ENCODE measurements at places on chromosomes 1 and 21.

DNA sequence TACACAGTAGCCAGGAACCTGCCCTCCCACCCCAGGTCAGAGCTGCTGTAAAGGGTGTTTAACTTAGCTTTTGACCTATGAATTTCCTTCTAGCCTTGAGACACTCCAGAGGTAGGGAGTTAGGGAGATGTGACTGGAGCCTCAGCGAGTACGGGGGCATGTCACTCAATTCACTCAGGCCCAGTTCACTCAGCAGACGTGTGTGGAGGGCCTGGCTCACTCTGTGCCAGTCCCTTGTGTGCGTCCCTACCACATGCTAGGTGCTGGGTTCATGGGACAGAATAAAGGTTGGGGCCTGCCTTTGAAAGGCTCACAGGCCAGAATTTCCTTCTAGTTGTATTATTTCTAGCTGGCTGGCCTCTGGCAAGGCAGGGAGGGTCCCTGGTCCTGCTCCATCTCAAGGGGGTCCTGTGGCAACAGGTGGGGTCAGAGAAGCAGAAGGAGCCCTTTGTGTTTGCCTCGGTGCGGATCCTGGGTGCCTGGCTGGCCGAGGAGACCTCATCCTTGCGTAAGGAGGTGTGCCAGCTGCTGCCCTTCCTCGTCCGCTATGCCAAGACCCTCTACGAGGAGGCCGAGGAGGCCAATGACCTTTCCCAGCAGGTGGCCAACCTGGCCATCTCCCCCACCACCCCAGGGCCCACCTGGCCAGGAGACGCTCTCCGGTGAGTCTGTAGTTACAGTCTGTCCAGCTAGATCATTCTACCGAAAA, 4.5 kb downstream of the NCDN start:
- no peak for DNase-seq

DNA sequence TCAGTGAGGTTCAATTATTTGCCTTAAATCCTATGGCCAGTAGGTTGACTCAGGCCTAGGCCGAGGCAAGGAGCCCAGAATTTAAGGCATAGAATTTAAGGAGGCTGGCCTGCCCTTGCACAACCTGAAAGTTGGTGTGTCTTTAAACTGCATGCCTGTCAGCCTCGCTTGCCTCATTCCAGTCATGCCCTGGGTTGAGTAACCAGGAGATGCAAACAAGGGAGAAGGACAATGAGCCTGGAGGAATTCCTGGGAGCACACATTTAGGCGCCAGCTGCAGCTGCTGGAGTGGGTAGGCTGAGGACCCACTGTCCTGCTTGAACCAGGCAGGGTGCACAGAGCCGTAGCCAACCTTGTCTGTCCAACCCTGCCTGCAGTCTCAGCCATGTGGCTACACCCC, 11.7 kb downstream of the CD2 start:
- no peak for DNase-seq

DNA sequence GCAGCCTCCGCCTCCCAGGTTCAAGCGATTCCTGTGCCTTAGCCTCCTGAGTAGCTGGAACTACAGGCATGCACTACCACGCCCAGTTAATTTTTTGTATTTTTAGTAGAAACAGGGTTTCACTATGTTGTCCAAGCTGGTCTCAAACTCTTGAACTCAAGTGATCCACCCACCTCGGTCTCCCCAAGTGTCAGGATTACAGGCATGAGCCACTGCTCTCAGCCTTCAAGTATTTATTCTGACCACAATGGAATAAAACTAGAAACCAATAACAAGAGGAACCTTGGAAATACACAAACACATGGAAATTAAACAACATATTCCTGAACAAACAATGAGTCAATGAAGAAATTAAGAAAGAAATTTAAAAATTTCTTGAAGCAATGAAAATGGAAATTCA, 32.7 kb upstream of the DR1 start:
- no peak for DNase-seq

- no peak for DNase-seq
Measured at GRCh38 chr1:22108339-22109105, 34.4 kb downstream of the WNT4 start.

GRCh38 chr1:203589171-203589570, 37.5 kb upstream of the ATP2B4 start:
- no peak for DNase-seq

DNA sequence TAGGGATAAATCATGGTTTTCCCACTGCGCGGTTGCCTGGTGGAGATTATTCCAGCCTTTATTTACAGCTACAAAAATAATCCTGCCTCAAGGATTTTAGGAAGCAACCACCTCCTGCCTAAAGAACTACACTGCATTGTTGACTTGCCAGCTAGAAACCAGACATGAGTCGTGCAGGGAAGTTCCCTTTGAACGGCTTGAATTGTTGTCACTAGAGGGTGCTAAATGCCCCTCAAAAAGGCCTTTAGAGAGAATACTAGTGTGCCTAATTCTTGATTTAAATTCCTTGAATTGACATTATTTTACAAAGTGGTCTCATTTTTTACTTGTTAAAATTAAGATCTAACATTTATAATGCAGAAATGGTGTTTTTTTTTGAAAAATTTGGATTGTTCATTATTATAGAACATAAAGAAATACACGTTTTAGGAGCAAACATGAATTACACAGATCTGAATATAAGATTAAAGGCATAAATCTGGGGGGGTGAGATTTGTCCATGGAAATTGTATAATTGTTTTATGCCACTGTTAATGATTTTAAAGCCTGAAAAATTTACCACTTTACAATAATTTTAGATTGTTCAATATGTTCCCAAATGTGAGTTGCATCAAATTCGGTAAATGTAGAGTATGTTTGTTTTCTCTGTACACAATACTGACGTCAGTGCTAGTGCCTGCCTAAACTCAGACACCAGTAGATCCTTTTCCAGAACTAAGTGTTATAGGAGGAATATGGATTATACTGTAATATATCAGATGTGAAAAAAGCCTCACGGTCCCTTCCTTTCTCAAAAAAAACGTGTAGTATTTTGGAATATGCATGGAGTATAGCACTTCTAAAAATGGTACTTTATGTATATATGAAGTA, 7.6 kb upstream of the ERG start:
- peak; percentile 46 for DNase-seq

DNA sequence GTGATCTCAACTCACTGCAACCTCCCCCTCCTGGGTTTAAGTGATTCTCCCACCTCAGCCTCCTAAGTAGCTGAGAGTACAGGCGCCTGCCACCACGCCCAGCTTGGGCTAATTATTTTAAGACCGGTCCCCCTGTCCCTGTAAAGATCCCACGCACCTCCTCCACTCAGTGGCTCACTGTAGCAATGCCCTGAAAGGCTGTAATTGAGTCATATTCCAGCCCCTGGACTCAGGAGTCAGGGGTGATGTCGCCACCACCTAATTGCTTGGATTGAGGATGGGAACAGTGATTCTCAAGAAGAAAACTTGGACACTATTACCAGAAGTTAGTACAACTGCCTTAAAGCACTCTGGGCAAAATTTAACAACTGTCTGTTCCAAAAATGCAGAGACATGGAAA, 3.1 kb upstream of the EDARADD start:
- no peak for DNase-seq

DNA sequence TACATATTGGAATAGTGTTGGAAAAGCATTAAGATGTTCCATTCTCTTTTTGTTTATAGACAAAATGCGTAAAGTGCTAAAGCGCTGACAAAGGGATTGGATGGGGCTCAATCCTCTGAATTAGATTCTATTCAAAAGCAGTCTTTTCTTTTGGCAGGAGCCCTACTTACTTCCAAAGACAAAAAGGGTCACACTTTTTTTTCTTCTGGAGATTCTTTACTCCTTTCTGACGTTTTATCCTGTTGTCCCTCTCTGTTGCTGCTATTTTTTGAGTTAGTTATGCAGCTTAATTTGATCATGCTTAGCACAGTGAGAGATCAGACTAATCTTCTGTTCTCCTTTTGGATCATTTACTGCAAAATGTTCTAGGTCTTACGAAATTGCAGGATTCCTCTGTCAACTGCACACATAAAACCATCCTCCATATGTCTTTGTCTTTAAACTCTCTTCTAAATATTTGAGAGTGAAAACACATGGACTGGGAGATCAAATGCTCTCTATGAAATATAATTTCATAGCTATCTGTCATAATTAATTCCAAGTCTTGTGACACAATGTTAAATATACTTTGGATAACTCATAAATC, 656.4 kb upstream of the ADGRL2 start:
- no peak for DNase-seq

Data from NCI-H2171 treated with DMSO at 0.1 percent for 48 hours (cell line).